ENCODE measurements at places on chromosomes 2 and 18.
A peak's percentile ranks its signal among the peaks of the same experiment; 100 is the strongest.

DNA sequence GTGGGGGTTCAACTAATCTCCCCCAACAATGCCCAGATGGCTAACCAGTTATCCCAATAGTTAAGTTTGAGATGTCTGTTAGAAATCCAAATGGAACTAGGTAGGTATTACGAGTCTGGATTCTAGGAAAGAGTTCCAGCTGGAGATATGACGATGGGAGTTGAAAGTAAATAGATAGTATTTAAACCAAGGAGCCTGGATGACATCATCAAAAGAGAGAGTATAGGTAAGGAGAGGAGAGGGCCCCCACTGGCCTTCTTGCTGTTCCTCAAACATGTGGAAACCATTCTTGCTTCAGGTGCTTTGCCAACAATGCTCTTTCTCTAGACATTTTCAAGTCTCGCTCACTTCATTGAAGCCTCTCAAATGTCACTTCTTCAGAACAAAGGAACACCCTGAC is 26.0 kb upstream of the PAIP2B start:
- DNase-seq: no peak

DNA sequence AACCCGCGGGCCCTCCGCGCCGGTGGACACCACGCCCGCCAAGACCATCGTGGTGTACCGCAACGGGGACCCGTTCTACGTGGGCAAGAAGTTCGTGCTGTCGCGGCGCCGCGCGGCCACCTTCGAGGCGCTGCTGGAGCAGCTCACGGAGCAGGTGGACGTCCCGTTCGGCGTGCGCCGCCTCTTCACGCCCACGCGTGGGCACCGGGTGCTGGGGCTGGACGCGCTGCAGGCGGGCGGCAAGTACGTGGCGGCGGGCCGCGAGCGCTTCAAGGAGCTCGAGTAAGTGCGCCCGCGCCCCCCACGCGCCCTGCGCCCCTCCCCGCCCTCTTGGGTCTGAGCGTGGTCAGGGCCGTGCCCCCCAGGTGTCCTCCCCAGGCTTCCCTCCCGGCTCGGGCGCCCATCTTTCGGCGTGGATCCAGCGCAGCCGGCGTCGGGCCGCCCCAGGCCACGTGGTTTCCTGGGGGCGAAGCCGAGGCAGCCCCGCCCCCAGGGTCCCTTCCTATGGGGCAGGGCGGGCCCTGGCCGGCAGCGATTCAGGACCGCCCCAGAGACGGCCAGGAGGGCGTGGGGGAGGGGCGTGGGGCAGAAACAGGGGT is 481 bp downstream of the DCDC2C start:
- no peak for DNase-seq

DNA sequence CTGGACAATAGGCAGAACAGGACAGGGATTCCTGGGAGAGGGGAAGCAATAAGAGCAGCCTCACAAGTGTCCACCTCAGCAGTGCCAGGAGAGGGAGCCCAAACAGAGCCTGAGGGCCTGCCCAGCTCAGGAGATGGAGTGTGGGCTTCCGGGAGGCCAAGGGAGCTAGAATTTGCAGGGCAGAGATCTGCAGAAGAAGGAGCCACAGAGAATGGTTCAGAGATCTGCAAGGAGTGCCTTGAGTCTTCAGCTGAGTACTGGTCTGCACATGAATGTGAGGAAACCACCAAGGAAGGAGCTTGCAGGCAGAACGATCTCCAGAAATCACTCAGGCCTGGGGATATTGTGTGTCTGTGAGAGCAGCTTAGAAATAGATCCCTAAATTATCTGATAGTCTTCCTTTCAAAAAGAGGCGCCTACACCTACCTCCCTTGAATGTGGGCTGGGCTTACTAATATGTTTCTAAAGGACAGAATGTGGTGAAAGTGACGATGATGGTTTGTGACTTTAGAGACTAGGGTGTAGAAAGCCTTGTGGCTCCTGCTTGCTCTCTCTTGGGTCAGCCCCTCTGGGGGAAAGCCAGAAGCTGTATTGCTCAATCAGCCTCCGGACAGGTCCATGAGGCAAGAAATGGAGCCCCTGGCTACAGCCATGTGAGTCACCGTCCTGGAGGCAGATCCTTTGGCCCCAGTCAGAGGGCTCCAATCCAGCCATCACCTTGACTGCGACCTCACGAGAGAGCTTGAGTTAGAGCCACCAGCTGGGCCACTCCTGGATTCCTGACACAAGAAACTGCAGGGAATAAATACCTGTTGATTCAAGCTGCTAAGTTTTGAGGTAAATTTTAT is 7.6 kb upstream of the LPIN1 start:
- DNase-seq: peak; percentile 79

- DNase-seq: no peak
These were observed 495.7 kb downstream of the TSN start for GRCh38 chr2:122251158-122251557.

DNA sequence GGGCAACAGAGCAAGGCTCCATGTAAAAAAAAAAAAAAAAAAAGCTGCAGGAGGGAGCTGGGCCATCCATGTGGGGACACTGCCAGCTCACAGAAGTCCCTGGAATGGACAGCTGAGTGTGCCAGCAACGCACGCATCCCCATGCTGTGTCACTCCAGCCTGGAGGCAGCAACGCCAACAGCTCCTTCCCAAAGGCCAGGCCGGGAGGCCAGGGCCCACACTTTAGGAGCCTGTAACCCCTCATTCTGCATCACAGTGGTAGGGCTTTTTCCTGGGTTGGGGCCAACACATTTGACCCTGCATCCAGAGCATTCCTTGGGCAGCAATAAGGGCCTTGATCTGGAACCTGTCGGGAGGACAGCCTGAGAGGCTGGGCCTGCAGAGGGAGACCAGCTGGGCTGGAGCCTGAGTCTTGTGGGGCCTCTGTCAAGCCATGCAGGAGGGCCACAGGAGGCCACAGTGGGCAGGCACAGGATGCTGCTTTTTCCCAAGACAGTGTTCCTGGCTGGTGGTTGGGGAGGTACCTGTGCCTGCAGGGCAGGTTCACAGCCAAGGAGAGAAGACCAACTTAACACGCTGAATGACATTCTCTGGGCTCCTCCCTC is 16.8 kb upstream of the KCNK3 start:
- DNase-seq: no peak

All from neural progenitor cell (in vitro differentiated cells).